ENCODE measurements at places on chromosomes 11 and 22.

DNA sequence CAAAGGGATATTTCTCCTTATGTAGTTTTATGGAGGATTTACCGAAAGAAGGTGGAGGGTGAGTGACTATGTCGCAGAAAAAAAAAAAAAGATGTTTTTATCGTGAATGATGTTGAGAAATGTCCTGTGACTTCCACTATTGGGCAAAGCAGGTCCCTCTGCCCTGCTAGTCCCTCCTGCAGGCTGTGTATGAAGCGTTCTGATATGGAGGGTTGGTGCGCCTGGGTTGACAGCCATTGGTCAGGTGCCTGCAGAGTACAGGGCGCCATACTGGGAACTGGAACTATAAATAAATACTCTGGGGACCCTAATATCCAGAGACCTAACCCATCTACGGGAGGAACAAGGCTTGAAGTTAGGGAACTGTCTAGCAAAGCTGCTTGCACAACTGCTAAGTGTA lies 1.5 kb downstream of the IL17RA start:
- no peak for DNase-seq

DNA sequence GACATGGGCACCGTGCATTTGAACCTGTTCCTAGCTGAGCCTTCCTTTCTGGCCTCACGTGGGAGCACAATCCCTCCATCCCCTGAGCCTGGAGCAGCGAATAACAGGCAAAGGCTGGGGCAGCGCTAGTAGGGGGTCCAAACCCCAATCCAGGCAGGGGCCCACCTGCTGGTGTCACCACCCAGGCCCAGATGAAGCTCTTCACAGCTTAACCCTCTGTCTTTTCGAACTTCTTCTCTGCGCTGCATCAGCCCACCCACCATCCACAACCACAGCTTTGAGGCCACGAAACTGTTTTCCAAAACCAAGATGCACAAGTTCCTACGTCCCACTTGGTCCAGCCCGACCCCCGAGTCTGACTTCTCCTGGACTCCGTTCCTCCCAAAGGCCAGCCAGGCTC lies 11.5 kb downstream of the KCNC1 start:
- DNase-seq, result no peak

DNA sequence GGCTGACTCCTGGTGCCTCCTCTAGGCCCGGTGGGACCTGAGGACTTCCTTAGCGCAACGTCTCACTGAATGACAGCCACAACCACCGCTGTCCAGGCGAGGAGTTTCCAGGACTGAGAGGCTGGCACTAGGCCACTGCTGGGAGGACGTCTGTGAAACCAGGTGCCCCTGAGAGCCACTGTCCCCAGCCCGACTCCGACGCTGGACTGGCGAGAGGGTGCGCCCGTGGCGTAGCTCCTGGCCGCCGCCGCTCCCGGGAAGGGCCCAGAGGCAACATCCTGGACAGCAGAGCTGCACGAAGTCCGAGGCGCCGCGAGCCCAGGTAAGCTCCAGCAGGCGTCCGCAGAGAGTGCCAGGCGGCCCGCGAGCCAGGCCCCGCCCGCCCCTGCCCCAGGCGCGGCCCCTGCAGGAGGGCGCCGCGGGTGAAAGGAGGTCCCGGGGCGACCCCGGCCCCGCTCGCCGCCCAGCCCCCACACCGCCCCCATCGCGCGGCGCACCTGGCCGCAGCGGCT lies 525 bp downstream of the DGCR2 start:
- peak; percentile 20 for DNase-seq

GRCh38 chr22:33658775-33659174 lies 261.5 kb downstream of the LARGE1 start:
- no peak for DNase-seq

- no peak for DNase-seq
These were observed 746.1 kb upstream of the LRRC4C start for GRCh38 chr11:42205518-42205917.

- DNase-seq, result no peak
These were observed 886.4 kb downstream of the BRD1 start for GRCh38 chr22:48941033-48941902.

- DNase-seq, result no peak
These were observed 27.1 kb downstream of the GGTLC2 start for GRCh38 chr22:22671506-22671905.

DNA sequence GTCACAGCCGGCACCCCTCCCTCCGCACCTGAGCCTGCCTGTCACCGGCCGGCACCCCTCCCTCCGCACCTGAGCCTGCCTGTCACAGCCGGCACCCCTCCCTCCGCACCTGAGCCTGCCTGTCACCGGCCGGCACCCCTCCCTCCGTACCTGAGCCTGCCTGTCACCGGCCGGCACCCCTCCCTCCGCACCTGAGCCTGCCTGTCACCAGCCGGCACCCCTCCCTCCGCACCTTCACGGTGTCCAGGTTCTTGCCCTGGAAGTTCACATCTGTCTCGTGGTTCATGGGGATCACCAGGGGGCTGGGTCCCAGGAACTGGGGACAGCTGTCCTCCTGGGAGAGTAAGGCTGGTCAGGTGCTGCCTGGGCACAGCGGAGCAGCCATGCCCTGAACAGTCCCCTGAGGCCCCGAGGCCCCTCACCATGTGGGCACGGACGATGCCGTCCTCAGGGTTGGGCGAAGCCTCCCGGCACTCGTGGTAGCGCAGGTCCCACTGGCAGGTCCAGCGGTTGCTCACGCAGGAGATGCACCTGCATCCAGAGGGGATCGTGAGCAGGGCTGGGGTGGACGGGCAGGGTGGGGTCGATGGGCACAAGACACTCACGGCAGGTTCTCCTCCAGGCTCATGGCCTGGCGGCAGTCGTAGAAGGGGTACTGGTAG lies 15.5 kb upstream of the MAPK11 start:
- DNase-seq, result no peak

GRCh38 chr11:115060840-115061239 lies 382.5 kb downstream of the NXPE2 start:
- no peak for DNase-seq

DNA sequence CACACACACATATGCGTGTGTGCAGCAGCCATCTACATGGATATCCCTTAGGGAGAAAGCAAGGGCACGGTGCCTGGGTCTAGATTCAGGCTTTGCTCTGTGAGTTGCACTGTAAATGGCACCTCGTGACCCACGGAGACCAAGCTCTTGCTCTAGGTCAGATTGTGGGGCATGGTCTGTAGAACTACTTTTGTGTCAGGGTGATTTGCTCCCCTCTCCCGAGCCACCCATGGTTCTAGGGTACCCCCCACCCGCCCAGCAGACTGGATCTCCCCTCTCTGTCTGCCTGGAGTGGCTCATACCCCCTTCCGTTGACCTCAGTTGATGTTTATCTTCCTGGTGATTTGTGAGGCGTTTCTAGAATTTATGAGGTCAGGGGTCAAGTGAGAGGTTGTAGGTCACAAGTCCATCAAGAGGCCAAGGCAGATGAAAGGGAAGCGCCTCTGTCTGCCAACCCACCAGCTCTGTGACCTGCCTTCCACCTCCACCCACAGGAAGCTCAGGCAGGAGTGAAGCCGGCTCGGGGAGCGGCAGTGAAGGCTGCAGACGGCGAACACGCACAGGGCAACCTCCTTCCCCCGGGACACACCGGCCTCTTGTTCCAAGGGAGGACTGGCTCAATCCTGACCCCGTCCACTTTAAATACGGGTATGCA lies 76.2 kb upstream of the TTLL12 start:
- no peak for DNase-seq

DNA sequence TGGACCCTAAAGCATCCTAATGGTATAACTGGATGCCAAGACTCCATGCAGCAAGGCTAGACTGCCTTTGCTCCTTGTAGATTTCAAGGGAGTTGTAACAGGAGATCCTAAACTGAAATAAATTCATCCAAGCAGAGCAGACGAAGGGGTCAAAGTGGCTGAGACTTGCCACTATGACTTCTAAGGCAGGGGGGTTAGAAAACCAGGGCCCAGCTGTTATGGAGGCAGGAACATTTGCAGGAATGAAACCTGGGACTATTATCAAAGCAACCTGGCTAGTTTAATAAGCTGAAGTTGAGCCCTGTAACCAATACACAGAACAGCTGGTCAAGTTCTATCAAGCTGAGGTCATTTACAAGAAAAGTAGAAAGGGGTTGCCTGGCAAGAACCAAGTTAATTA lies 122.2 kb upstream of the TRPC6 start:
- no peak for DNase-seq

- no peak for DNase-seq
These were observed 10.4 kb downstream of the PDGFB start for GRCh38 chr22:39234472-39234787.

DNA sequence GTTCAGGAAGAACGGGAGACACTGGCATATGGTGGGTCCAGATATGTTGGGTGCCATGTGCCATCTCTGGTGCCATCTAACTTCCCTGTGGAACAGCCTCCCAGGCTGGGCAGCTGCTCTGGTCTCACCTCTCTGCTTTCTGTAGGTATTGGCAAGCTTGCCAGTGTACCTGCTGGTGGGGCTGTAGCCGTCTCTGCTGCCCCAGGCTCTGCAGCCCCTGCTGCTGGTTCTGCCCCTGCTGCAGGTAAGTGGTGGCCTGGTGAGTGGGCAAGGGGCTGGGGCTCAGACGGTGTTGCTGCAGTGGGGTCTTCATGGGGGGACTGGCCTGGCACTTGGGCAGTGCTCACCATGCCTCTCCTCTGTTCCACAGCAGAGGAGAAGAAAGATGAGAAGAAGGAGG lies 2.6 kb downstream of the RPLP2 start:
- no peak for DNase-seq

DNA sequence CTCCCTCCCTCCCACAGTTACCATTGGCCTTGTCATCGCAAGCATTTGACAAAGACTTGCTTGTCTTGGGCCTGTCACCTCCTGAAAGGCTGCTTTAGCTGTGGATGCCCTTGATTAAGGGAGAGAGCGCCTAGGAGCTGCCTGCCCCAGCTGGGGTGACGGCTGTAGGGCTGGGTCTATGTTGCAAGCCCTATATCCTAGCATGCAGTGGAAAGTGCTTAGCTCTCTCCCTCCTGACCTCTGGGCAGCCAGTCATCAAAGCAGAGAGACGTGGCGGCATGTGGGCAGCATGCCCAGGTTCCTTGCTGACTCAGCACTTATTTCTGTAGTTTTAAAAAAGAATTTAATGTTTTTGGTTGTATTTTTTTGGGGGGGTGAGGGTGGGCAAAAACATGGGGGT lies 75.9 kb downstream of the BARX2 start:
- no peak for DNase-seq

- no peak for DNase-seq
These were observed 26.1 kb upstream of the ZNRF3 start for GRCh38 chr22:28857288-28857687.

- DNase-seq, result peak; percentile 90
These were observed 6.0 kb downstream of the TMEM123 start for GRCh38 chr11:102446606-102447005.

DNA sequence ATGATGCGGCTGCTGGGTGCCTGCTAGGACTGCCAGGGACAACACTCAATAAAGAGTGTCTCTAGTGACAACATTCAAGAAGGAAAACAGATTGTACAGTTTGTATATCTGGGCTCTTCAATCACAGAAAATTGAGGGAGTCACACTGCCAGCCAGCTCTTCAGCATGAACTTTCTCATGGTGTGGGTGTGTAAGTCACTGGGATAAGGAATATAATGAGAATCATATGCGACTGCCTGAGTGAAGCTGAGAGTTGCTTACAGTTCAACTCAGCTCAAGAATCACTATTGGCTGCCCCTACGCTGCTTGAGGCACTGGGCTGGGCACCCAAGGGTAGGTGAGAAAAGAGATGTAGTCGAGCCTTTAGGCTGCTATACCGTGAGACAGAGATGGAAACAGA lies 328.1 kb upstream of the PITPNB start:
- no peak for DNase-seq

DNA sequence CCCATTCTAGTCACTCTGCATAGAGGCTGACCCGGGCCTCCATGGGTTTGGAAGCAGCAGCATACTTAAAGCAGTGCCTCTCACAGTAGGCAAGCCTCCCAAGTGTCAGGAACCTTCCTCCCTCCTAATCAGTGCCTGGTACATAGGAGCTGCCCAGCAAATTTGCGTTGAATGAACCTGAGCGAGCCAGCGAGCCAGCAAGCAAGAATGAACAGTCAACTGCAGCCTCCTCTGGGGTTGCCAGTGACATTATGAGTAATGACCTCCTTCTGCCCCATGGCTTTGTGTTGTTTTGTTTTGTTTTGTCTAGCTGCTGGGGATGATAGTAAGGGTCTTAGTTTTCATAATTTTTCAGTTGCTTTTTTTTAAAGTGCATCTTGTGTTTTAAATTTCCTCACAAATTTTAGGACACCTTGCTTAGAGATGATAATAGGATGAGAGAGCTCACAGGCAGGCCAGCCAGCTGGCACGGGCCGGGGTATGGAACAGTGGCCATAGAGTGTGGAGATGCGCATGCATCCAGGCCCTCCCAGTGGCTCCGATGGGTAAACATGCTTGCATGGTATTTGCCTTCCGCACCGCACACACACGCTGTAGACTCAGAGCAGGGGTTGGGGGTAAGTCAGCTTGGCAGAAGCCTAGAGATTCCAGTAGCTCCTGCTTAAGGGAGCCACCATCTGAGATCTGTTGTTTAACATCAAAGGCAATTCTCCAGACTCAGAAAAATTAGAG lies 36.1 kb downstream of the TTC12 start:
- no peak for DNase-seq

GRCh38 chr22:20865331-20865730 lies 6.5 kb downstream of the SNAP29 start:
- no peak for DNase-seq

DNA sequence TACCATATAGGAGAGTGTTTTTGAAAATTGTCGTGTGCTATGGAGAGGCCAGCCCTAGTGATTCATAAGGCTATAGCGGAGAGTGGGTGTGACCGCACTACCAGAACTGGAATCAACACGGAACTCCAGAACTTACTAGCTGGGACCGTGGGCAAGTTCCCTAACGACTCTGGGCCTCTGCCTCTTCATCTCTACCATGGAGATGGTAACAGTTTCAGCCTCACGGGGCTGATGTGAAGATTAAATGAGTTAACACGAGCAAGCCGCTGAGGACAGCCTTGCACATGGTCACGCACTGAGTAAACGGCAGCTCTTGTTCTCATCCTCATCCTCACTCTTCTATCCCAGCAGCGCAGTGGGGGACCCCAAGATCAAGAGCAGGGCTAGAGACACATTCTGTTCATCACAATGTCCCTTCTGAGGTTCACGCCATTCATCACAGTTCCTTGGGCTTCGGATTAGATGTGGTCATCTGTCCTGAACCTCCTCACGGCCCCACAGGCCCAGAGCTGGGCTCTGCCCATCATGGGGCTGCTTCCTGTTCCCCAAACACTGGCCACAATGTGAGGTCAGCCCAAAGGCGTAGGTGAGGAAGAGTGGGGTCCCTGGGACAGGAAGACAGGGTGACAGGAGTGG lies 47.2 kb upstream of the CD5 start:
- no peak for DNase-seq

GRCh38 chr11:134857035-134857434 lies 445.0 kb upstream of the B3GAT1 start:
- no peak for DNase-seq

GRCh38 chr11:68780829-68781228 lies 29.5 kb upstream of the TESMIN start:
- DNase-seq, result no peak

- no peak for DNase-seq
These were observed 68.2 kb downstream of the MSANTD4 start for GRCh38 chr11:105953886-105954285.
